Left ventricle myocardium superior (tissue), 1 donor: ENCODE measurements at places on chromosomes 6 and 20. TPM values are rescaled to one million over a fixed set of nuclear protein-coding genes. Genes with fewer than 3 reads are reported as not detected.

CLVS2 gene
- total RNA-seq = 0.12 TPM

ADGRF1 gene
- total RNA-seq = not detected

KCNK16 gene
- not detected for total RNA-seq

FHL5 gene
- 6.9 TPM for total RNA-seq

ABCF1 gene
- 37.8 TPM for total RNA-seq

ZFAND3 gene
- total RNA-seq = 83.5 TPM

PSORS1C2 gene
- total RNA-seq = not detected

FAM217B gene
- total RNA-seq = 37.6 TPM

GMEB2 gene
- total RNA-seq = 5.9 TPM

CYP21A2 gene
- 0.52 TPM for total RNA-seq

HTR1B gene
- not detected for total RNA-seq

KHDC3L gene
- not detected for total RNA-seq

ZKSCAN4 gene
- 2.7 TPM for total RNA-seq

DNA sequence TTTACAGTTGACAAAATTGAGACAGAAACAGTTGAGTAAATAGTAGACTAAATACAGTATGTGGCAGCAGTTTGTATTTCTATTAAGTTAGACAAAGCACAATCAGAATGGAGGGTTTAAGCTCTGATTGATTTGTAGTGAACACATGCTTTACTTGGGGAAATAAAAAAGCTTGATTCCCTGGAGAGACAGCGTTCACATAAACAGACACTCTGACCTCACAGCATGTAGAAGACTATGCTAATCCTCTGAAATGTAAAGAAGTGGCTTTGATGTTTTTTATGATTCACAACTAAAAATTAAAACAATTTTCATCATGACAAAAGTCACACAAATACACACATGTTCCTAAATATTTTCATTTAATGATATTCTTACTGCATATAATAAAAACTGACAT lies 126.9 kb upstream of the FAM83B start:
- DNase-seq = no peak

DNA sequence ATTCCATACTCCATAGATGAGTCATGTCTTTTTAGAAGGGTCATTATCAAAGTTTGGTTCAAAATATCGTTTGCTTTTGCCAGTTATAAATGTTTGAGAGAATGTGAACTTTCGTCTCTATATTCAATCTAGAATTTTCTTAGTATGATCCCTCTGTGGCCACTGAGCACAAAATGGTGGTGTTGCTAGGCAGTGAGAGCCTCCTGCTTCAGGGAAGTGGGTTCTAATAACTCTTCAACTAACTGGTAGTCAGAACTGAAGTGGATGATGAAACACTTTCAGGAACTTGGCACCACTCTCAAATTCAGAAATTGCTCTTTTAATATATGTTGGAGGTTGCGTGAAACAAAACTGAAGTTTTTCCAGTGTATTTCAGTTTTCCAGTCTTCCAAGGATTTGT lies 125.0 kb upstream of the DOK5 start:
- DNase-seq = no peak

- no peak for DNase-seq
Observed at GRCh38 chr6:129390900-129391299, 319.1 kb downstream of the ARHGAP18 start.

DNA sequence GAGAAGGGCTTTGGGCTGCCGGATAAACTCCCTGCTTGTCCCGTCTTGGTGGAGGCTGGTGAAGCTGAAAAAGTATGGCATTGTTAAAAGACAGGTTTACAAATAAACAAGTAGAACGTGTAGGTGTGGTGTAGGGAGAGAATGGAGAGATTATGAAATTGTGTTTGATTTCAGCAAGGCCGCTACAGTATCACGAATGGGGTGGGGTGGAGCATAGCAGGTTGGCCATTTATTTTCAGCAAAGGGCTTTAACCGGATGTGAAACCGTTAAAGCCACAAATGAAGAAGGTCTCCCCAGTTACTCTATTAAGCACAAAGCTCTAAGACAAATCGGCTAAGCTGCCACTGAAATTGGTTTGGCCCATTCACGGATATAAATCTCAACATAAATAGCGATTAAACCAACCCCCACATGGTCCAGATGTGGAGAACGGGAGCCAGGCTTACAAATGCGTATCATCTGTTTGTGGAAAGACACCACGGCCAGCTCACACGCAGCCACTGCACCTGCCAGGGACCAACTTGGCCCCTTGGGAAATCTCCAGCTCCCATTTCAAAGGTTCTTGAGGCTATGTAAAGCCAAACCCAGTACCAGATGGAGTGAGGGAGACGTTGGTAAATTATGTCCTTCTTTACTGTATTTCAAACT lies 94.0 kb downstream of the ZMYND8 start:
- no peak for DNase-seq

DNA sequence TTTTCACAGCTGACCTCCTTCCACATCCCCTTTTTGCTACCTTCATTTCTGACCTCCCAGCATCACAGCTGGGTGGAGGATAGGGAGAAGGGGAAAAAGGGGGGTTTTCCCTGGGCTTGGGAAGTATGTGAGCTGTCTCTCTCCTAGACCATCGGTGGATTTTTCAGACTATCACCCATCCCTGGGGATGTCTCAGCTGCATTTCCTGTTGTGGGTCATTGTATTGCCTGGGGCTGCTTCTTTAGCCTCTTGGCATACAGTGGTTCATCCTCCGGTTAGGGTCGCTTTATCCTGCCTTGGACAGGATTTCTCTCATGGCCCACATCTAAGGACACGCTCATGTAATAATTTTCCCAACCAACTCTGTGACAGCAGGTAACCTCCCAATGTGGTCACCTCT lies 142.5 kb upstream of the ARG1 start:
- no peak for DNase-seq

DNA sequence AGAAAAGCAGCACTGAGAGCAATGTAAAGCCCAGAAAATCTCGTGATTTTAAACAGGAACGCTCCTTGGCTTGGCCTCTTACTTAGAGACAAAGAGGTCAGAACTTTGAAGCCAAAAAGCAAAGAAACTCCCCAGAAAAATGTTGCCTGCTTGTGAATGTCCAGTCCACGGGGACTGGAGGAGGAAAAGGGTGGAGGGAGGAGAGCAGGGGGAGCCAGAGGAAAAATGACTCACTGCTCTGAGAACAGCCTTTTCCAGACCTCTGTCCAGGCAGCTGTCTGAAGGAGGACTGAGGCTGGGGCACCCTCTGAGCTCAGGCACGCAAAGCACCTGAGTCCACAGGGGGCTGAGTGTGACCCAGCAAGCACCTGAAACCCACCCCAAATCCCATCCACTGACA lies 64.7 kb downstream of the TRAM2 start:
- peak; percentile 51 for DNase-seq

- no peak for DNase-seq
Observed at GRCh38 chr6:49978332-49979226, 9.2 kb upstream of the DEFB113 start.

GRCh38 chr6:115131709-115132490 lies 789.1 kb upstream of the HS3ST5 start:
- DNase-seq = no peak

DNA sequence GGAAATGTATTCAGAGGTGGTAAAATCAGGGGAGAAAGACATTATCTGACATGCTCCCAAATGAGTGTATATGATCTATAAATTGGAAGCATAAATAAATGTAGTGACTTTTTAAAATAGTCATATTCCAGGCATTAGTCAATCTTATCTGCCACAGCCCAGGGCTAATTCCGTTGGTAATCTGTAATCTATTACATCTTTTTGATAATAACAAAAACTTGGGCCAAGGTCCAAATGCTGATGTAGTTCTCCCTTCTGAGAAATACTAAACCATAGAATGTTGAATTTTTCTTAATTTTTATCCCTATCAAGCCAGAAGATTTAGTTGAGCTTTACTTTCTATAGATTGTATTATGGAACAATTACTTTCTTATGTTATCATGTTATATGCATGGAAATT lies 1279.8 kb downstream of the EPHA7 start:
- no peak for DNase-seq

DNA sequence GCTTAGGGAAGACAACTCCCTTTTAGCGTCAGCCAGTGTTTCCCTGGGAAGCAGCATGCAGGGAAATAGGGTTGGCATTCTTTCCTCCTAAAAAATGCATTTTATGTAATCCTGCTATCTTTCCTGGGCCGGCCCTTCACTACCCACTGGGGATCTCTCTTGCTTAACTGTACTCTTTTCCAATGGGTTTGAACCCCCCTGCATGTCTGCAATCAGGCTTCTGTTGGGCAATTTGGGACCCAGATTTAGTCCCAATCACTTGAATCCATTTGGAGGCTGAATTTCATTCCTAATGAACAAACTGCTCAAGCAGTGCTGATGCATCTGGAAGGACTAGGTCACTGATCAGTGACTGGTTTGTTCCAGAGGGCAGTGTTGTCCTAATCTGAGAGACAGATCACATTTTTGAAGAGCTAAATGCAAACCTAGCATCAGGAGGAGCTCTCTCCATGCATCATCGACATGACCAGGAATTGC lies 152.0 kb downstream of the TSHZ2 start:
- DNase-seq = peak; percentile 38

GRCh38 chr6:14591998-14592397 lies 474.4 kb downstream of the CD83 start:
- no peak for DNase-seq

- DNase-seq = no peak
Observed at GRCh38 chr6:21137700-21138335, 455.7 kb upstream of the SOX4 start.

DNA sequence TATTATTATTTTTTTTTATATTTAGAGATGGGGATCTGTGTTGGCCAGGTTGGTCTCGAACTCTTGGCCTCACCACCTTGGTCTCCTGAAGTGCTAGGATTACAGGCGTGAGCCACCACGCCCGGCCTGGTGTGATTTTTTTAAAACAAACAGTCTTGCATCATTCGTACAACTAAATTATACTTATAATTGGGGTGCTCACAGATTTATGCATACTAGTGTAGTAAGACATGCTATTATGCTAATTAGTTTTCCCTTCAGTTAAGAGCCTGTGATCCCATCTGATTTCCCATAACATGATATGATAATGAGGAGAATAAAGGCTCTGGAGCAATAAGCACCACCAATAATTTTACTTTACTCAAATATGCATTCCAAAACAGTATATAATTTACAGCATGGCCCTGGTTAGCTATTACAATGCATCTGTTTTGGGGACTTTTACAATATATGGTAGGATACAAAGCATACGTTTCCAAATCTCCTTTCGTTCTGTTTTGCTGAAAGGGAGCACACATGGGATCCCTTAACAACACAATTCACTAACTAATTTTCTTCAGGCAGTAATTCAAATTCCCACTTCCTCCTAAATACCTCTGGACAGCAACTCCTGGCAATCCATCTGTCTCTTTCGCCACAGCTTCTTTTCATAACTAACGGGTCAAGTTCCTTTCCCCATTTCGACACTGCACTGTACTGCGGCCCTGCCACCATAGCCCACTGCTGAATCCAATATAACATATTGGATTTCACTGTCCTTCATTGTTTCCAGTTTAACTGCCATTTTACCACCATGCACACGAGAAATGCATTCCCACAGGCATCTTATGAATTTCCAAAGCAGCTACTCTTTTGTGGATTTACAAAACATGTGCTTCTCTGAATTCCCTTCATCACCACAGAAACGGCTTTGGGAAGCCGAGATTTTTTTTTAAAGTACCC lies 1.7 kb downstream of the NUDT3 start:
- no peak for DNase-seq

DNA sequence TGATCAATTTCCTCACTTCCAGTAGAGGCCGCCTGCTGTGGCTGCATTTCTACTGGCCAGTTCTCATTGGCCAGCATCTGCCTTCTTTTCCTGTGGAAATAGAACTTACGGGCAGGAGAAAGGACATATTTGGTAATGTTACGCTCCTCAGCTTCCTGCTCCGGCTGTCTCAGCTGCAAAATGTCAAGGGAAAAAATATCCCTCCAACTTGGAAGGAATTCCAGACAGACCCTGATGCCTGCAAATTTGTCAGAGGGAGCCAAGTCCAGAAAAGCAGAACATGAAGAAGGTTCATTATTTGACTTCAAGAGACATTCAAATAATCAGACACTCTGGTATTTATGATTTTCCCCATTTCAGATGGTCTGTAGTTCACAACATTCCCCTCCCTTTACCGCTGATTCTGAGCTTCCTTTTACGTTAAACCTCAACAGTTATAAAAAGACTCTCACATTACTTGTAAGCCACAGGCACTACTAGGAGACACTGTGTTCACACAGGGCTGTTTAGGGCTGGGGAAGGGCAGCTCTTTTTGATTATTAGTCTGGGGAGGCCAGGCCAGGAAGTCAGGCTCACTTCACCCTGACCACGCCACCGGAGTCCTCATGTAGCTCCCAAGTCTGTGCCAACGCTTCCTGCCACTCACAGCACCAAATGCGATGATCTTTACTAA lies 179.6 kb upstream of the CCN2 start:
- peak; percentile 52 for DNase-seq

GRCh38 chr20:24957326-24958016 lies 8.4 kb downstream of the CST7 start:
- no peak for DNase-seq

GRCh38 chr6:138592749-138593123 lies 93.4 kb upstream of the NHSL1 start:
- DNase-seq = no peak

GRCh38 chr6:26216886-26217713 lies 129.9 kb downstream of the HFE start:
- peak; percentile 86 for DNase-seq

- peak; percentile 62 for DNase-seq
Observed at GRCh38 chr6:13710552-13711323, 897 bp downstream of the RANBP9 start.

GRCh38 chr6:88422831-88423230 lies 256.7 kb upstream of the CNR1 start:
- no peak for DNase-seq

GRCh38 chr6:84791233-84791632 lies 26.8 kb upstream of the TBX18 start:
- DNase-seq = no peak

GRCh38 chr6:1044040-1044836 lies 267.7 kb upstream of the FOXQ1 start:
- no peak for DNase-seq

DNA sequence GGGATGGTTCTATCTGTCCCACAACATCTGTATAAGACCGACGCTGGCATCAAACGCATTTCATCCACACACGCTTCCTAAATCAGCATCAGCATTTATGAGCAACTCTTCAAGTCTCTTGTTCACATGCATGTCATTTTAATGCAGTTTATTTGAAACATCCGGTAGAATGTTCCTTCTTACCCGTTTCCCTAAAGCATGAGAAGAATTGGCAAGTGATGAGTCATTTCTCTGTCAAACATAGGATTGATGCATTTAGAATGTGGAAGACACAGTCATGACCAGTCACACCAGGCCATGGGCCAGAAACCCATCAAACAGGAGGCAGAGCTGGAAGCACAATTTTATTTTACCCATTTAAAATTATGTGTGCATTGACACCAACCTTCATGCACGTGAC lies 122.8 kb downstream of the UST start:
- no peak for DNase-seq

DNA sequence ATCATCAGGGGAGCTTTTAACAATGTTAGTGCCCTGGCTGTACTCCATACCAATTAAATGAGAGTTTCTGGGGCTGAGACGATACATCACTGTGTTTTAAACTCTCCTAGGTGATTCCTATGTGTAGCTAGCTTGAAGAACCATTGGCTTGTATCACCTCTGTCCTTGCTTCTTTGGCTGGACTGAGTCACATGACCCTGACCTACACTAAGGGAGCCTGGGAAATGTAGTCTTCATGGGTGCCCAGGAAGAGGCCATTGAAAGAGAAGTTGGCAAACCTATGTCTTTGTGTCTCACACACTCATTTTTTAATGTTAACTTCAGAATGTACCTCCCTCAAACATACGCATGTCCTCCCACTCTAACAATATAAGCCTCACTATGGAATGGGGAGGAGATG lies 506.6 kb downstream of the DHX35 start:
- no peak for DNase-seq

- DNase-seq = no peak
Observed at GRCh38 chr20:37636977-37637376, 56.9 kb upstream of the CTNNBL1 start.
